ENCODE measurements at places on chromosomes 2 and 18.

- no peak for DNase-seq
These were observed 21.1 kb downstream of the UGP2 start for GRCh38 chr2:63862806-63863205.

DNA sequence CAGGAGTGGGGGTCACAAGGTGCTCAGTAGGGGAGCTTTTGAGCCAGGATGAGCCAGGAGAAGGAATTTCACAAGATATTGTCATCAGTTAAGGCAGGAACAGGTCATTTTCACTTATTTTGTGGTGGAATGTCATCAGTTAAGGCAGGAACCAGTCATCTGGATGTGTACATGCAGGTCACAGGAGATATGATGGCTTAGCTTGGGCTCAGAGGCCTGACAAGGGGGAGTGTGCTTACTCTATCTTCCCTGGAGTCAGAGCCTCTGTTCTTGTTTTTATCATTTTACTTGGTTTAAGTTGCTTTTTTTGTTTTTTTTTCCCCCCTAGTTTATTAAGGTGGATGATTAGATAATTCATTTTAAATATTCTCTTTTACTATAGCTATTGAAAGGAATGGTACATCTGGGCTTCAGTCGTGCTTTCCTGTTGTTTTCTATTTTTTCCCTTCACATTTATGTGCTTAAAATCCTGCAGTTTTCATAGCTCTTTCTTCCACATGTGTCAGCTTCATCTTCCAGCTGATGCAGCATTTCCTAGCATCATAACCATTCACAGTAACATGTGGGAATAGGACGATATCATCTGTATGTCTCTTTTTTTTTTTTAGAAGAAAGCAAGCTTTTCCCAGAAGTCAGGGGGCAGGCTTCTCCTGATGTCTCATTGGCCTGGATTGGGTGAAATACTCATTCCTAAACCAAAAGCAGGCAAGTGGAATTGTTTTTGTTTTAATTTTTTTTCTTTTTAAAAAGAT lies 15.4 kb downstream of the ZNF396 start:
- DNase-seq: no peak

GRCh38 chr2:128376241-128377041 lies 57.8 kb upstream of the HS6ST1 start:
- no peak for DNase-seq

DNA sequence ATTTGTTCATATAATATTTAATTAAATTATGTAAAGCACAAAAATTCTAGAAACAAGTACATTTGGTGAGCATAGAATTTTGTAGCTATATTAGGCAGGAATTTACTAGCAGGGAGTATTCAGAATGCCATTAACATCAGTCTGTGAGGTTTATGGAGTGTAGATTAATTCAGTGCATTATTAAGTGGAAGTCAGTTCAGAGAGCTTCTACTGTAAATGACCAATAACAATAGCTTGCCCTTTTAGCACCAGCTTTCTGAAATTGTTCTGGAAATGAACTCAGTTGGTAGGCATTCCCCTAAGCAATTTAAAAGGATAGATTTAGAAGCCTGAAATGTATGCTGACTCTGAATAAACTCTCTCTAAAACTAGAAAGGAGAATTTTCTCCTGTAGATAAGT lies 208.2 kb upstream of the CNTNAP5 start:
- DNase-seq: no peak

GRCh38 chr18:23495723-23496440 lies 7.4 kb upstream of the RMC1 start:
- DNase-seq: no peak
